GM10248 (cell line): ENCODE measurements at places on chromosomes 12 and 14.
A peak's percentile ranks its signal among the peaks of the same experiment; 100 is the strongest.

- DNase-seq, result no peak
These were observed 104.2 kb upstream of the MAP1LC3B2 start for GRCh38 chr12:116454950-116455447.

GRCh38 chr12:109719123-109720022 lies 5.7 kb downstream of the FAM222A start:
- no peak for DNase-seq

DNA sequence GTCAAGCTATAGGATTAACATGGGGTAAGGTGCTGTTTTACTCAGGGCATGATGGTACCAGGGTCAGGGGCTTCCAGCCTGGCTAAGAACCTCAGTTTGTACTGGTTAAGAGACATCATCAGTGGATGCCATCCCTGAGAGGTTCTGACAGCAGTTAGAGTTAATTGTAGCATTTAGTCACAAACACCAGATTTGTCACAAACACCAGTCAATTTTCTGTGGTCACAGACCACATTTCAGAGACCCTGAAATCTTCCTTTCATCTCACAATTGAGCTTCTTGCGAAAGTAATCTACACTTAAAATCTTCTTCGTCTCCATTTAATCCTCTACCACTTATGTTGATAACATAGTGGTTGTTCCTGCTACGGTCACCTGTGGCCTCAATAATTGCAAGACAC lies 143.0 kb upstream of the EGLN3 start:
- no peak for DNase-seq

- DNase-seq, result no peak
These were observed 78.4 kb downstream of the PTPRR start for GRCh38 chr12:70842136-70842535.

GRCh38 chr12:4302881-4303280 lies 18.1 kb upstream of the TIGAR start:
- no peak for DNase-seq

- no peak for DNase-seq
These were observed 174.0 kb downstream of the ITPR2 start for GRCh38 chr12:26658991-26659390.

GRCh38 chr14:69288011-69288771 lies 28.2 kb downstream of the GALNT16 start:
- DNase-seq, result peak; percentile 15

- no peak for DNase-seq
These were observed 30.6 kb upstream of the OSBPL8 start for GRCh38 chr12:76590131-76590530.

DNA sequence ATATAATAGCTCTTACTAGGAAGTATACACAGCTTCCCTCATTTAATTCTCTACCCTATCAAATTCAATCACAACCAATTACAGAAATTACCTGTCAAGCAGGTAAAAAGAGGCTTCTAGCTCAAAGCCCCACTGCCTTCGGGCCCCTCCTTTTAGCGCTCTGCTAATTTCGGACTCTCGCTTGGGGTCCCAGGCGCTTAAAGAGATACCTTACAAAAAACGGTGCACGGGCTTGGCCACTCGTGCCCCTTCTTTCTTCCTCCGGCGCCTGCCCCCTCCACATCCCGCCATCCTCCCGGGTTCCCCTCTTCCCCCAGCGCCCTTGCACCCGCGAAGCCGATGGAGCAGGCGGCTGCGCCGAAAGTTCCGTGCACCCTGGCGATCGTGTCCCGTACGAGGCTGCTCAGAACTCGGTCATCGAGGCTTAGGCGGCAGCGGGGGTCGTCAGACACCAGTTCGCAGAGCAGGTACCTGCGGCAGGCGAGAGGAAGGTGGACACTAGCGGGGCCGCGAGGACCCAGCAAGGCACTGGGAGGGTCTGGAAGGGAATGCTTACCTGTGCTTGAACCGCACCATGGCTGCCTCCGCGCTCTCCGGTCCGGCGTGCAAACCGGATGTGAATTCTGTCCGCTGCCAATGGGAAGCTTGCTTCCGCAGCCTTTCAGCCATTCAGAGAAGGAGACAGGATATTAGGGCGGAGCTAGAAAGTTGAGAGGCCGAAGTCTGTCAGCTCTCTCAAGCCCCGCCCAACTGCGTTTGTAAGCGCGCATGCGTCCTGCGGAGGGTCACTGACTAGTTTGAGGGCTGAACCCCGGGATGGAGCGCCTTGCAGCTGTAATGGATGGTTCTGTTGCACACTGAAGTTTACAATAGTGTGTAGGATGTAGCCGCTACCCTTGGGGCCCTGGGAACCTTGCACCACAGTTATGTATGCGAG lies at the start of gene POP5:
Gene POP5 (minus strand): TSS at position 616 of the 937 bp plus-strand sequence. CDS start 40 bp downstream, at position 576.
- peak; percentile 95 for DNase-seq

GRCh38 chr12:62379026-62379722 lies 87.5 kb upstream of the MON2 start:
- DNase-seq, result no peak

DNA sequence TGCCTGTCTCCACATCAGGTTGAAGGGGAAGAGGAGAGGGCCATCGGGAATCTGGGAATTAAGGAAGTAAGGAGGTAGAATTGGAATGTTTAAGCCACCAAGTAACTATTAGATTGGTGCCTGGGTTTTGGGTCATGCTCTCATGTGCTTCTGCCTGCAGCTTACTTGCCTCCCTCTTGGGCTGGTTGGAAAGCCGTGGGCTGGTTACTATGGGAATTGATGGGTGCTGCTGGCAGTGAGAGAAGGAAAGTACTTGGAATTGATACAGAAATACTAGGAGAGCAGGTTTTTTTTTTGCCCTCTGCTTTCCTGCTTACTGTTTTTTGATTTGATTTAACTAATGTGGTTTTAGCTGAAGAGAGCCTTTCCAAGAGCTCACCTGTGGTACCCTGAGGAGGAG lies 493.5 kb upstream of the RGS6 start:
- DNase-seq, result no peak

- DNase-seq, result peak; percentile 66
These were observed 11.1 kb upstream of the NINJ2 start for GRCh38 chr12:674272-674781.

- no peak for DNase-seq
These were observed 238.9 kb upstream of the MIS18BP1 start for GRCh38 chr14:45491914-45492313.

- no peak for DNase-seq
These were observed 47.8 kb downstream of the VRK1 start for GRCh38 chr14:96844857-96845570.

DNA sequence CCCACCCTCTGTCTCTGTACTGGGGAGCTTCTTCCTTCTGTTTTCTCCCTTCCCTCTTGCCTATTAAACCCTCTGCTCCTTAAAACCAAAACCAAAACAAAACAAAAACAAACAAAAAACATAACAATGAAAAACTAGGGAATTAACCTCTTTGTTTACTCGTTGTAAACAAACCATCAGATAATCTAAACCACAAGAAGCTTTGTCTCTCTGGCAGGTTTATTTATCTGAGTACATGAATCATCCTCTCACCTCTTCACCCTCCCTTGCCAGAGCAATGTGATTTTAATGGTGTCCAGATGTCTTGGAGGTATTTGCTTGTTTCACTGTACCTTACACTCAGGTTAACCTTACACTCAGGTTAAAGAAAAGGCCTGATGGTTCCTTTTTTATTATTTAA lies 66.1 kb downstream of the DYRK2 start:
- no peak for DNase-seq

- no peak for DNase-seq
These were observed 161.5 kb downstream of the RPS29 start for GRCh38 chr14:49424436-49425331.

GRCh38 chr12:112198120-112198733 lies 72.9 kb downstream of the TRAFD1 start:
- peak; percentile 78 for DNase-seq

DNA sequence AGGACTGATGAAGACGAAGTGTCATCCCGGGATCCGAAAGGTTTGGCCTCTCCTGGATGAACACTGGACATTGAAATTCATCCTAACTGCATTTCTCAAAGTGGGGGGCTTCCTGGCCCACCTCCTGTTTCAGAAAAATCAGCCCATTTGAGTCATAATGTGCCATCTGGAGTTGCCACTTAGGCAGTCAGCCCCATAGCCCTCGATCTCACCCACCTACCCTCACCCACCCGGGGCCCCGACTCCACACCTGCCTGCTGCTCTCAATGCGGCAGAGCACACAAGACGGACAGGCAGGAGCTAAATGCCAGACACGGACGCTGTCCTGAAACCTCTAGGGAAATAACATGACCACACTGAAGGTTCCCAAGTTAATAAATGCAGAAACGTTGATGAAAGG lies 12.6 kb downstream of the DLK1 start:
- no peak for DNase-seq

- no peak for DNase-seq
These were observed 110.1 kb downstream of the SLC25A21 start for GRCh38 chr14:37062191-37062803.

- no peak for DNase-seq
These were observed 2.7 kb downstream of the TTC6 start for GRCh38 chr14:37597914-37598746.

DNA sequence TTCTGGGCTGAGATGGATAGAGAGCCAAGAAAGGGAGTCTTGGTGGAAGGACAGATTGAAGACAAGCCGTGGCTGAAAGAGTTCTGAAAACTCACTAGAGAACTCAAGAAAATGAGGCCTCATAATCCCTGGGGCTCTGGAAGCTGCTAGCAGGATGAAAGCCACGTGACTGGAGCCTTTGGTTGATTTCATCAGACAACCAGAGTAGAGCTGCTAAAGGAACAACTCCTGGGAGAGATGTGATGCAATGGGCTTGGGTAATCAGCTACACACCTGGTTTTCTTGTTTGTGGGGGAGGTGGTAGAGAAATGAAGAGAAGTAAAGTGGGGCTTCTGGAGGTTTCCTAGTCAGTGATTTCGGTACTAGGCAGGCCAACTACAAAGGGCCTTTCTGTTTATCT lies 13.4 kb downstream of the CSRNP2 start:
- no peak for DNase-seq

- no peak for DNase-seq
These were observed 209.5 kb downstream of the KCNC2 start for GRCh38 chr12:75000120-75000519.

GRCh38 chr12:8819666-8819980 lies 2.8 kb upstream of the A2ML1 start:
- no peak for DNase-seq

DNA sequence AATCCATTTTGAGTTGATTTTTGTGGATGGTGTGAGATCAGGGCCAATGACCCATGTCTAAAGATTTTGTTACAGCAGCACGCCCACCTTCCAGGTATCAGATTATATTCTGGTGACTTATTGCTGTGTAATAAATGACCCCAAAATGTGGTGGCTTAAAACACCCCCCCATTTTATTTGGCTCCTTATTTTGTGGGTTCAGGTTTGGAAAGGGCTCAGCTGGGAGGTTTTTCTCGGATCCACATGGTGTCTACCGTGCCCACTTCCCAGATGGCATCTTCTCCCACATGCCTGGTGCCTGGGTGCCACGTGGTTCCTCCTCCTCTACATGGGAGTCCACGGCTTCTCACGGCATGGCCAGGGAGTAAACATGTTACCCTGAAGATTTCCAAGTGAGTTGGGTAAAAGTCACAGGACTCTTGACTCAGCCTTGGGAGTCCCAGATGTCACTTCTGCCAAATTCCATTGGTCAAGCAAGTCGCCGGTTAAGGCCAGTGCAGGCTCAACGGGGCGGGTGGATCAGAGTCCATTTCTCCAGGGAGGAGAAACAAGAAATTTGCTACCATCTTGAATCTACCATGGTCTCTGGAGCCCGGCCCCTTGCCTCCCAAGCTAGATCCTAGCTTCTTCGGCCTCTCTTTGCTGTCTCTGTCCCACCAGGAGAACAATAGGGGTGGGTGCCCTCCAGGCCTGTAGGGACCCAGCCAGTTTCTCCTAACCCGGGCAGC lies 214.3 kb downstream of the KIF26A start:
- no peak for DNase-seq
